Stimulated activated CD4-positive, alpha-beta T cell treated with anti-CD3 and anti-CD28 coated beads, TNF-alpha, amount 100 ng/mL, for 4 hours (primary cell): ENCODE measurements at places on chromosomes 4 and X.

GRCh38 chr4:113684534-113685091, 76.9 kb downstream of the CAMK2D start:
- no peak for DNase-seq

DNA sequence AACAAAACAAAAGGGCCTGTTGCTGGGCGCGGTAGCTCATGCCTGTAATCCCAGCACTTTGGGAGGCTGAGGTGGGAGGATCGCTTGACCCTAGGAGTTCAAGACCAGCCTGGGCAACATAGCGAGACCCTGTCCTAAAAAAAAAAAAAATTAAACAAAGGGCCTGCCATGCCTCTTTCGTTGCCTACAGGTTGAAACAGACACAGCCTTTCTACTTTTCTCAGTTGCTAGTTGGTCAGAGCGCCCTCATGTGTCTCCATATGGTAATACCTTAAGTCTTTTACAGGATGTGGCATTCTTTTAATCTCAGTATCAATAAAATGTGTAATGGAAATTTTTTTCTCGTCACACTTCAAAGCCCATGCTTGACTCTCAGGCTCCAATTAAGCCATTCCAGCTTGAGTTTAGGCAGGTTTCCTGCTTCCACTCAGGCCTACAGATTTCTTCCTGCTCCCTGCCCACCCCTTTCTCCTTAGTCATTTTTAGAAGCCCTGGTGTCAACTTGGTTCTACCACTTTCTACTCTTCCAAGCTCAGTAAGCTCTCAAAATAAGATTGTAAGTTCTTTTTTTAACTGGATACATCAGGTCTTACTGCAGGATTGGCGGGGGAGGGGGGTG, 4.6 kb upstream of the SOWAHD start:
- peak; percentile 17 for DNase-seq

DNA sequence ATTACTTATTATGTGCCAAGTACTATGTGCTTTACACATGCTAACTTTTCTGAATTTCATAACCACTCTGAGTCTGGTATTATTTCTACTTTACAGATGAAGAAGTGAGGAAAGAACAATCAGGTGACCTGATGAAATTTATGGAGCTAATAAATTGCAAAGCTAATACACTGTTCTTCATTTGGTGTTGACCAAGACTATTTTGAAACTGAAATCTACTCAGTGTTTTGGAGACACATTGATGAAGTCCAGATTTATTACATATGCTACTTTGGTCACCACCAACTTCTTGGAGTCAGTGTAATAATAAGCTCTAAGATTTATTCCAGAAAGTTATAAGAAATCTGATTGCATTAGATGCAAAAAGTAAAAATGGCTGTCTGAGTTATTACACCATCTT, 637.9 kb downstream of the FAT4 start:
- no peak for DNase-seq

- no peak for DNase-seq
Observed at GRCh38 chr4:183118585-183118984, 19.5 kb downstream of the WWC2 start.

GRCh38 chr4:182806259-182807252, 110.6 kb downstream of the DCTD start:
- DNase-seq: peak; percentile 12

DNA sequence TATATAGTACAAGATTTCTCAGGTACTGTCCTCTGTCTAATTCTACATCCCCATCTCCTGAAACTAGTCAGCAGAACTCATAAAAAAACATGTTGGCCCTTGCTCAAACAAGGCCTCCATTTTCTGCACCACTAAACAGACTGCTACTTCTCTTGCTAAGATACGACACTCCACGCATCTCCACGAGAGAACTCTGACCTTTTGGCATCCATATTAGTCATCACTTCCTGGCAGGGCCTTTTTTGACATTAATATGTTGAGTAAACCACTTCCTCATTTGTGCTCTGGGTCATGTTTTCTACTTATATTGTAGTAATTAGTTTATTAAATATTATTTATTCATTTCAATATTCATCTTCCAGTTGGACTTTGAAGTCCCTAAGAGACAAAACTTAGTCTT, 65.6 kb downstream of the DCAF8L1 start:
- DNase-seq: no peak

DNA sequence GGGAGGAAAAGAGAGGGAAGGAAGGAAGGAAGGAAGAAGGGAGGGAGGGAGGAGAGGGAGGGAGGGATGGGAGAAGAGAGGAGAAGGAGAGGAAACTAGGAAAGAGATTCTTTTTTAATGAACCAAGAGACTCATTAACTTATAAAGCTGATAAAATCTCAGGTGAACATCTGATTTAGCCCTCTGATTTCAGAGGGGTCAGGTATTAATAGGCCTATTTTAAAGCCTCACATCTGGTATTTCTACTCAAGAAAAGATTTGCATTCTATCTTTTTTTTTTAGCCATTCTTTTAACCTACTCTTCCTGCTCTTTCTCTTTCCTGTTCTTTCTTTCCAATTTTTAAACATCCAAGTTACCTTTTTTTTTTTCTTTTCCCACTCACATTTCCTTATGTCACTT, 103.3 kb upstream of the CPEB2 start:
- DNase-seq: no peak

- no peak for DNase-seq
Observed at GRCh38 chr4:109079201-109079600, 223.3 kb downstream of the COL25A1 start.

DNA sequence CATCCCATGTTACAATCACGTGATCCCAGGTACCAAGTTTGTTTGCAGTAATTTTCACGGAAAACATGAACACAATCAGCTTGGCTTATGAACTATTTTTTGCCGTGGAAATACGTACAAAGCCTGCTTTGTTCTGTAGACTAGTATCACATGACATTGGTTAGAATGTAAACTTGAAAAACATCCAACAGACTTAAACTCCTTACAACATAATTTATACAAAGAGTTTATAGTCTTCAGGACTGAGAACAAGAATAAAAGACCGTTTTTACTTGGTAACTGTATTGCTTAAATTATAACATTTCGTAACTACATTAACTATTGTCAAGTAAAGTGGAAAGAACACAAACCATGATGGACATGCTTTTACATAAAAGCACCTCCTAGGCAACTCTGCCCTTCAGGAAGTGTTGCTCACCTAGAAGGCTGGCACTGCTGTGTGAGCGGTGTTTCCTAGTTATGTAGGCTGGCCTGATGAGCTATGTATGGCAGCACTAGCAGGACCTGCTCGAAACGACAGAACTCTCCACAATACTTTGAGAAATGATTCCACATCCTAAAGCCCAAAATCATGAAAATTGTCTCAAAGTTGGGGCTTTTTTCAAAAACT, 41.8 kb upstream of the WDR1 start:
- no peak for DNase-seq

DNA sequence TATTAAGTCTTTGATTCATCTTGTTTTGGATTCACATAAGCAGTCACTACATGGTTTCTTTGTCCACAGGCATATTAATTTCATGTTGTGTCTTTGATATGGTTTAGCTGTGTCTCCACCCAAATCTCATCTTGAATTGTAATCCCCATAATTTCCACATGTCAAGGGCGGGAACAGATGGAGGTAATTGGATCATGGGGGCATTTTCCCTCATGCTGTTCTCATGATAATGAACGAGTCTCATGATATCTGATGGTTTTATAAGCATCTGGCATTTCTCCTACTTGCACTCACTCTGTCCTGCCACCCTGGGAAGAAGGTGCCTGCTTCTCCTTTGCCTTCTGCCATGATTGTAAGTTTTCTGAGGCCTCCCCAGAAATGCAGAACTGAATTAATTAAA, 1811.2 kb upstream of the PCDH10 start:
- DNase-seq: no peak

DNA sequence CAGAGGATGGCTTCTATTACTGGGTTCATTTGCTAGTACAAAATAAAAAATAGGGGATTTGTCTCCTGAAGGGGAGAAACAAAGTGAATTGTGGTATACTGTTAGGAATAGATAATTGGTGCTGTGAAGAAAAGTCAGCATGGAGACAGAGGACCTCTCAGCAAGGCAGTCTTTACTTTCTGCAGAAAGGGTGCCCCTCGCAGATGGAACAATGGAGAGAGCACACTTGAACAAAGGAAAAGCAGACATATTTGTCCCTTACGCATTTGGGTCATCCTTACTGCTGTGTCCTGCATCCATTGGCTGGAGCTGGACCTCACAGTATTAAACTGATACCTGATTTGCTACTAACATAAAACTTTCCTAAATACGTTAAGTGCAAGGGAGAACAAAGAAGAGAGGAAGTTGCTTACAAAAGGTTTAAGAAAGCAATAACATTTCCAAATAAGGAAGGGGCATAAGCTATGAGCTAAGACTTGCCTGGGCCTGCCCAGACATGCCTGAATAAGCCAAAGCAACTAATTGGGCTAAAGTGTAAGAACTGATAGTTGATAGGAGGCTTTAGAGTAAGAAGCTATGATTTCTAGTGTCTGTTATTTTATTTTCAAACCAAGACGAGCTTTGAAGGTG, 83.8 kb downstream of the CCKAR start:
- no peak for DNase-seq

- peak; percentile 49 for DNase-seq
Observed at GRCh38 chr4:1748465-1748995, 27.2 kb downstream of the TACC3 start.

DNA sequence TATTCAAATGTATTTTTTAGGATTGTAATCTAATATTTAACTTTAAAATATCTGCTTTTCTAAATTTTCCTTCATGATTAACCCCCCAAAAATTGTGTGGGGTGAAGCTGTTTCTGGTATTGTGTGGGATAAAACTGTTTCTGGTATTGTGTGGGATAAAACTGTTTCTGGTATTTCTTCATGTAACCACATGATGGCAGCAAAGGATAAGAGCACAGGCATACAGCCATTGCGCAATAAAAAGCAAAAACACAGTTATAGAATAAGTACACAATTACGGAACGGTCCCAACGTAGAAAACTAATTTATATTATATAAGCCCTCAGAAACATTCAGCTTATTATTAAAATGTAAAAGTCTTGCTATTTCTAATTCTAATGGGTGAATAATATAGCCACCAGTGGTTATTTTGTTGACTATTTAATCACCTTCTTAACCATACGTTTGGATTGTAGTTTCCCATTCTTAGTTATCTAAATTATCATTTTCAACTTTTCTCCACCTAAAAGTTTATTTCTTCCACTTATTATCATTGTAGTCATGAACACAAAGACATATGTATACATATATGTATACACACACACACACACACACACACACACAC, 333.9 kb upstream of the FSTL5 start:
- no peak for DNase-seq

GRCh38 chr4:38509551-38509950, 154.4 kb upstream of the KLF3 start:
- DNase-seq: peak; percentile 3

GRCh38 chr4:76072760-76073159, 1.7 kb upstream of the ART3 start:
- no peak for DNase-seq

DNA sequence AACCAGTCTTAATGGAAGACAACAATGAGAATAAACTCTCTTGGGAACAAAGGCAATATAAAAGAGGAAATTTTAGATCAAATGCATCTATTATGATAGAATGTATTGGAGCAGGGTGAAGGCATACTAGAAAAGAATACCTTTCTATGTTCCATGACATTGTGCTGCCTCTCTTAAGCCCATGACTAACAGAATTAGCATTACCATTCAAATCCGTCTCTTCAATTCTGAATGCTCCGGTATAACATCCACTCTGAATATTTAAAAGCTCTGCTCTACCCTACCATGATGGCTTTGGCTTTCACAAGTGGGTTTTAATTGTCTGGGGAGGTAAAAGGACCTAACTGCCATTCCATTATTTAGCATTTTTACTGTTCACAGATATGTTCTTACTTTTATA, 1878.4 kb downstream of the ARAP2 start:
- no peak for DNase-seq

GRCh38 chrX:45815441-45815840, 614.8 kb upstream of the DIPK2B start:
- no peak for DNase-seq

DNA sequence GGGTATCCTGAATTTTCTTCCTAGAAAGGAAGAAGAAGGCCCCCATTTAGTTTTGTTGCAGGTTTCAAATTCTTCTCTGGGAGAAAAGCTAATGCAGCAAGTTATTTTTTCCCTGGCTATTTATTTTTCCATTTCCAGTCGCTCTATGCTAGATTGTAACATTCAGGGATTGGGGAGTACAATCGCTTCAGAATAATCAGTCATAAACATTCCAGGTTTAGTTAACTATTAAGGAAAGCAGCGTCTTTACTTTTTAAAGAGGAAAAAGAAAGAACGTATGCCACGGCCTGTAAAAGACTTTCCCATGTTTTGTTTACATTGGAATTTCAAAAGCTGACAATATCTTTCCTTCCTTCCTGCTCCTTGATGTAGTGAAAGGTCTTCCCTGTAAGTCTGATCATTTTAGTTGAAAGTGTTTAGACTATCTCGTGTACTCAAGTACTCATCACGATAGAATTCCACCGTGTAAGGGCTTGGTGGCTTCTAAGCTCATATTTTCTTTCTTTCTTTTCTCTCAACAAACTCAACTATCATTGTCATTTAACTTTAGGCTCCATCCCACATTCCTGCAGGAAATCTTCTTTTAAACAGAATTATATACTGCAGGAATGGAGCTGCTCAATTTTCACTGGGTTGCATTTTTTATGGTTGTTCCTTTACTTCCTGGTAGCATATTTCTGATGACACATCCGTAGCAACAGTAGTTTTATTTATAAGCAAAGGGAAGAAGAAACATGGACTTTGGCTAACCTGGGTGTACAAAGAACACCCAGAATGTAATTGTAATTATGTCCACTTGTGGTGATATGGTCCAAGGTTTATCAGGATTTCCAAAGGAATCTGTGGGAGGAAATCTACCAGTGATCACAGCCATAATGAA, 213.1 kb upstream of the FAT1 start:
- DNase-seq: no peak

DNA sequence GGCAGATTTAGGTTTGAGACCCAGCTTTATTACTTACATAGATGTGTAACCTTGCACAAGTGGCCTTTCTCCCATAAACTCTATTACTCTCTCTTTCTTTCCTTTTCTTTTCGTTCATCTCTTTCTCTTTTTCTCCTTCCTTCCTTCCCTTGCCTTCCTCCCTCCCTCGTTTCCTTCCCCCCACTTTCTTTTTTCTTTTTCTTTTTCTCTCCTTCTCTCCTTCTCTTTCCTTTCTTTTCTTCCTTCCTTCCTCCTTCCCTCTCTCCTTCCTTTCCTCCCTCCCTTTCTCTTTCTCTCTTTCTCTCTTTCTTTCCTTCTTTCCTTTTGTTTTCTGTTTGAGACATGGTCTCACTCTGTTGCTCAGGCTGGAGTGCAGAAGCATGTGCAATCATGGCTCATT, 526.4 kb upstream of the CXorf51A start:
- DNase-seq: no peak

DNA sequence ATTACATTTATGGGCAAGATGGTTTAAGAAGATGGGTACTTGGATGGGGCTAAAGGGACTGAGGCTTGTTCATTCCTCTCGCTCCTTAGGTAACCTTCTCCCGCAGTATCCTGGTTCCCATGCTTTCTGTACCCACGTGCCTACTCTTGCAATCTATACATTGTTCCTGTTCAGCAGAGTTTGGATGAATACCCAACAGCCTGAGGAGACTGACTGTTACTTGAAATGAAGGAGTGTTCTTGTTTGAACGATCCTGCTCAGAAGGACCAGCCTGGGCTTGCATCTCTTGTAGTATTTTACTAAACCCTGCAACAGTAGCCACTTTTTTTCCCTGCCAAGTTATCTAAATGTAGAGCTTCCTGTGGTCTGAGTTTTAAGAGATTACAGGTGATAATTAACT, 33.7 kb upstream of the ADH6 start:
- DNase-seq: no peak
